Neural crest cell (in vitro differentiated cells): ENCODE measurements at places on chromosomes 12 and 14.

DNA sequence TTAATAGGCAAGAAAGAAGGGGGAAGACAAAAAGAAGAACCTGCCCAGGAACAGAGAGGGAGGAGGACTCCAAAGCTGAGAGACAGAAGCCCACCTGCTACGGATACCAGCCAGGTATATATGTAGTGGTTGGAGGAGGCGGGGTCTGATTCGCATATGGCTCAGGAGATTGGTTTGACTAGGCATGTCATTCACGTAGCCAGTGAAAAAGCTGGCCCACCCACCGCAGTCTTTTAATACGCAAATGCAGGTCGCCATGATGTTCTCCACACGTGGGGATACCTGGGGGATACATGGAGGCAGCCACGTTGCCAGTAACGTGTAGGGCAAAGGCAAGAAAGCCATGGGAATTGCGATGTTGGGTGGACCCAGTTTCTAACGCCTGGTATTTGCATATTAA lies 73.2 kb downstream of the NTS start:
- H3K4me1 ChIP-seq, result peaks cover 6% of the 10 kb centered on the region
- peaks cover 2% of the 10 kb centered on the region for H3K36me3 ChIP-seq
- no peaks in the 10 kb centered on the region for H3K27me3 ChIP-seq
- DNase-seq, result no peak
- H3K27ac ChIP-seq, result no peak overlapping the region
- no peak overlapping the region for H3K4me3 ChIP-seq

- no peak overlapping the region for H3K4me3 ChIP-seq
- no peak overlapping the region for H3K27ac ChIP-seq
- no peak for DNase-seq
- peaks cover 4% of the 10 kb centered on the region for H3K4me1 ChIP-seq
- no peaks in the 10 kb centered on the region for H3K36me3 ChIP-seq
- no peaks in the 10 kb centered on the region for H3K27me3 ChIP-seq
These were observed 599.8 kb downstream of the RPL10L start for GRCh38 chr14:46051796-46052195.

DNA sequence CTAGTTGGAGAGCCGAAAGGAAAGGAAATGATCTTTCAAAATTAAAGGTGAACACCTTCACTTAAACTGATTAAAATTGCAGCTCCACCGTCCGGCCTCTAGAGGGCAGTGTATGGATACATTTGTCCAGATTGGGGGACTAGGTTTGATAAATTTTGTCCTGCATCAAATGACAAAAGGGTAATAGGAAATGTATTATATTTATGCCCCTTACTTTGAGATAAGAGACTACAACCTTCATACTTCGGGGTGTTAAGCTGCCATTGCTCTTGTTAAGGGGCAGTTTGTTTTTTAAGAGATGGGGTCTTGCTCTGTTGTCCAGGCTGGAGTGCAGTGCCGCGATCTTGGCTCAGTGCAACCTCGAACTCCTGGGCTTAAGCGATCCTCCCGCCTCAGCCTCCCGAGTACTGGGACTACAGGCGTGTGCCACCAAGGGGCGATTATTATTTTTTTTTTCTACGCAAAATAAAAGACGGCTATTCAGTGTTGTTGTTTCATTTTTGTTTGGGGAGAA lies 818 bp upstream of the SUOX start:
- H3K4me1 ChIP-seq, result peaks cover 33% of the 10 kb centered on the region
- no peaks in the 10 kb centered on the region for H3K27me3 ChIP-seq
- DNase-seq, result peak; percentile 66
- H3K27ac ChIP-seq, result peak overlapping the region; percentile 38

DNA sequence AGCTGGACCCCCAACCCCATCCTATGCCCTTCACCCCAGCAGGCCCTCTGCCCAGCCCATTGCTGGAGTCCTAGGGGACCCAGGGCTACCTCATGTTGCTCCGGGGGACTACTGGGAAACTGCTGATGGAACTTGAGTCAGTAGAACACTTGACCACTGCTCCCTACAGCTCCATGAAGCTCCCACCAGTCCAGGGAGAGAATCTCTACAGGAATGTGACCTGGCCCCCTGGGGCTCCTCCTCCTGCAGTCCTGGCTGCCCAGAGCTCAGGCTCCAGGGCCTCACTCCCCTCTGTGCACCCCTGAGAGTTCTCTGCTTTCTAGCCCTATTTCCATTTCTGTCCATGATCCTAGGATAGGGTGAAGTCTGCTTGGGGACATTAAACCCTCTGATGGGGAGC lies 10.8 kb upstream of the AQP2 start:
- no peaks in the 10 kb centered on the region for H3K27me3 ChIP-seq
- DNase-seq, result no peak
- no peaks in the 10 kb centered on the region for H3K36me3 ChIP-seq
- H3K4me3 ChIP-seq, result no peak overlapping the region

DNA sequence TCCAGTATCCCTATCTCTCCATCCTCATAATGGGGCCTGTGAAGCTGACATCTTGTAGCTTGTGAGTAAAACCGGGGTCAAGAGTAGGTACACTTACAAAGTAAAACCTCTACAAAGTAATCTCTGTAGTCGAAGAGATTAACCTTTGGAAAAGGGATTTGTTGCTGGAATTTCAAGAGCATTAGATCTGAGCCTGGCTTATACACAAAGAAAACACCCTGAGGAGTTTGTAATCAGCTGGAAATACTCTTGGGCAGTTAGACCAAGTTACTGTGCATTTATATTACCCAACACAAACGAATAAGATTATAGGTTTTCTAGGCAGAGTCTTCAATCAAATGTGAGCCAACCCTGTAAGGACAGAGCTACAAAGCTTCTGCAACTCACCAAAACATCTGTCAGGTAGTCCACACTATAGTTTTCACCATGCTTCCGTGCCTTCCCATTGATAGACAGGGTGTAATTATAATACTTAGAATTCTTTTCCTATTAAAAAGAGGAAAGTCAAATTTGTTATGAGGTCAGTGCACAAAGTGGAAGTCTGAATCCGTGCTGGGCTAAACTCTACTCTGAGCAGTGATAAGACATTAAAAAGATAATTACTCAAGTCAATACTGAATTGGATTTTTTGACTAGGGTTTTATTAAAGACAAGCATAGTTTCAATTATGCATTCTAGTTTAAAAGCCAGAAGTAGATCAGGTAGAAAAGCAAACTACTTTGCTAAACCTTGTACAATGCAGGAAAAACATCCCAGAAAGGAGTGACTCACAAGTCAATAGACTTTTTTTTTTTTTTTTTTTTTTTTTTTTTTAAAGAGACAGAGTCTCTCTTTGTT lies 14.6 kb downstream of the GNS start:
- H3K4me1 ChIP-seq, result no peaks in the 10 kb centered on the region
- no peak overlapping the region for H3K27ac ChIP-seq
- H3K4me3 ChIP-seq, result no peak overlapping the region
- peaks cover 34% of the 10 kb centered on the region for H3K36me3 ChIP-seq
- no peak for DNase-seq

DNA sequence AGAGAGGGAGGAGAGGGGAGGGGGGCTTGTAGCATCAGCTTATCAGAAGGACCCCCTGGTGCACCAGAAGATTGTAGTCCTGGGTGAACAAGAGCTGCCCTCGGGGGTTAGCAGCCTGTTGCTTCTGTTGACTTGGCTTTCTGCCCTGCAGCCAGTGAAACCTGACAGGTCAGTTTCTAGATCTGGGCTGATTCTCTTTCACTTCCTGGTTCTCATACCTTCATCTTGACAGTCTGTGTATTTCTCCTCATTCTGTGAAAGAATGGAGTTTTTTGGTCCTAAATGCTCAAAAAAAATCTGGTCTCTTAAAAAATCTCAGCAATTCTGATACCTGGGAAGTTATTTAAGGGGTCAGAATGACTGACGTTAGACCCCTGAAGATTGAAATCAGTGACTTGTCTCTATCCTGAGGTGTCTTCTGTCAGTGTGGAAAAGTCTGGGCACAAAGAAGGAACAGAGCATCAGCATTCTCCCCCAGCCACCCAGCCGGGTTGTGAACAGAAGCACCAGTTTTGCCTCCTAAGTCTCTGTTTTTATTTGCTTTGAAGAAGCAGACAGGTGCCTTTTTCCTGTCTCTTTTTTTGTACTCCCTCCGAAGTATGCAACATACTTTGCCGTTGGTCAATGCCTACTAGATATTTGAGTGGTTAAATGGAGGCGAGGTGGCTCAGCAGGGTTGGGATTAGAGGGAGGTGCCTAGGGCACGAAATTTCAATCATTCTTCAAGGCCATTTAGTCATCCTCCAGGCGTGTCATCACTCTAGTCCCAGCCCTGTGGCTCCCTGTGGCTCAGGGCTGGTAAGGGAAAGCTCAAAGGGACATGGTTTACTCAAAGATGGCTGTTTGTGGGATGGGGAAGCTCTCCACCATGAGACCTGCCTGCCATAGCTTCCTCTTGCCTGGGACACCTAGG lies 24.0 kb downstream of the TTC9 start:
- H3K4me3 ChIP-seq, result no peak overlapping the region
- no peak overlapping the region for H3K27ac ChIP-seq
- DNase-seq, result no peak
- H3K4me1 ChIP-seq, result no peaks in the 10 kb centered on the region
- no peaks in the 10 kb centered on the region for H3K27me3 ChIP-seq
- peaks cover 6% of the 10 kb centered on the region for H3K36me3 ChIP-seq

DNA sequence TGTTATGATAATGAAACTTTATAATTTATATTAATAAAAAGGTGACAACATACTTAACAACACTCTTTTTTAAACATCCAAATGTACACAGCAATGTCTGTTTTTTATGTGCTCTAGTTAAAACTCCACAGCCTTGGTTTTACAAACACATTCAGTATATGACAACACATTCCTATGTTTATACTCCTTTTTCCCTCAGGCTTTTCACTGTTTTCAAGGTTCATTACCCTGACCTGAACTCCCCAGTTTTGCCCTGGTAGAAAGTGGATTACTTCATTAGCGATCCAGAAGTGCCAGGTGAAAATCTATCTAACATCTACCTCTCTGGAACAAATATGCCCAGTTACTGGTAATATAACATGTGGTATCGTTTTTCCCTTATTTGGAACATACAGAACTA lies 340.2 kb upstream of the DDHD1 start:
- no peak for DNase-seq
- H3K4me3 ChIP-seq, result no peak overlapping the region
- no peaks in the 10 kb centered on the region for H3K4me1 ChIP-seq
- no peaks in the 10 kb centered on the region for H3K36me3 ChIP-seq
- H3K27ac ChIP-seq, result no peak overlapping the region
- H3K27me3 ChIP-seq, result no peaks in the 10 kb centered on the region

- H3K4me1 ChIP-seq, result no peaks in the 10 kb centered on the region
- H3K27me3 ChIP-seq, result peaks cover 8% of the 10 kb centered on the region
- peaks cover 3% of the 10 kb centered on the region for H3K36me3 ChIP-seq
- no peak overlapping the region for H3K4me3 ChIP-seq
- no peak for DNase-seq
These were observed 330.5 kb downstream of the AACS start for GRCh38 chr12:125395583-125396215.

DNA sequence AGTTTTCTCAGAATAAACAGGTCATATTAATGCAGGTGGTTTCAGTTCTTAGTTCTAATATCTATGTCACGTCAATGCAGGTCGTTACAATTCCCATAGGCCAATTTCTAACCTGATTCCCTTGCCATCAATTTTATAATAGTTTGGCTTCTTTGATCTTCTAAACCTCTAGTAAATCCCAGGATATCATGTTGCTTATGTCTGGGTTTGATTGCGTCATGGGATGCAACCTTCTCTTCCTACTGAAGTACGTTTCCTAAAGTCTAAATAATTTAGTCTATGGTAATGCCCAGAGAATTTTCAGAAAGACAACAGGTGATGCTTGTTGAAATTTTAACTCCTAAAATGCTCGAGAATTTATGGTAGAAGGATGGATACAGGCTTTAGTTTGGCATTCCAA lies 19.2 kb downstream of the TAS2R7 start:
- no peaks in the 10 kb centered on the region for H3K4me1 ChIP-seq
- H3K4me3 ChIP-seq, result no peak overlapping the region
- H3K27me3 ChIP-seq, result no peaks in the 10 kb centered on the region
- no peaks in the 10 kb centered on the region for H3K36me3 ChIP-seq
- no peak for DNase-seq
- H3K27ac ChIP-seq, result no peak overlapping the region

GRCh38 chr12:88650715-88651114 lies 70.4 kb upstream of the KITLG start:
- no peak overlapping the region for H3K4me3 ChIP-seq
- no peaks in the 10 kb centered on the region for H3K4me1 ChIP-seq
- no peaks in the 10 kb centered on the region for H3K27me3 ChIP-seq
- H3K27ac ChIP-seq, result no peak overlapping the region

DNA sequence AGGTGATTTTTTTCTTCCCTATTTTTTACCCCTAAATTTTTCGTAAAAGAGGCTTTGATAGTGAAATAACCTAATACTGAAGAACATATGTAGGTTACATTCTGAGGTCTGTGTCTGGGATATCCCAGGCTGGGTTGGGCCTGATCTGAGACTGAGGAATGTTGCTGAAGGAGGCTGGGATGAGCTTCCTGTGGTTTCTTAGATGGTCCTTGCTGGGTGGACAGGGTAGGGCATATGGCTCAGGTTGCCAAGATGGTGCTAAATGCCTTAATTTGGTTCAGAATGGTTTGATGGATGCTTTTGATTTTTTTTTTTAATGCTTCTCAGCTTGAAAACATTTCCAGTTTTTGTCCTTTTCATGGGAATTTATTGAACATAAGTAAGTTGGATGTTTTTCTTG lies 124.6 kb upstream of the PMCH start:
- no peak overlapping the region for H3K27ac ChIP-seq
- no peaks in the 10 kb centered on the region for H3K36me3 ChIP-seq
- no peak overlapping the region for H3K4me3 ChIP-seq
- H3K27me3 ChIP-seq, result peaks cover 7% of the 10 kb centered on the region
- no peak for DNase-seq
- no peaks in the 10 kb centered on the region for H3K4me1 ChIP-seq

GRCh38 chr14:104137297-104138097 lies 890 bp upstream of the KIF26A start:
- peak overlapping the region; percentile 71 for H3K4me3 ChIP-seq
- no peaks in the 10 kb centered on the region for H3K36me3 ChIP-seq
- peak; percentile 82 for DNase-seq
